ENCODE measurements at places on chromosomes 3 and 15.

DNA sequence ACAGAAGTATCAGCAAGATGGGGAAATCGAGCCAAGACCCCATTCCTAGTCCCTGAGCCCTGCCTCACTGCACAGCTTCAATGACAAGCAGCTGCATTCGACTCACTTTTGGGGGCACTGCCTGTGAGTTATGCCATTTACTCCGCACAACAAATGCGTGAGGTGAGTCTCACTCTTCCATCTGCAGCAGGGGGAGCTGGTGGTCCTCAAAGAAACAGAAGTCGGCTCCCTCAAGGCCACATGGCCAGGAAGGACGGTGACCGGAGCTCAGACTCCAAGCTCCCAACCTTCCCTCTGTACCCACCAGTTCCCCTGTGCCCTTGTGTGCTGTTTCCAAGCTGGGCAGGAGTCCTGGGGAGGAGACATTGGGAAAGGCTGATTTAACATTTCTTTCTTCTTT is 127.7 kb upstream of the IQSEC1 start:
- no peak for DNase-seq

DNA sequence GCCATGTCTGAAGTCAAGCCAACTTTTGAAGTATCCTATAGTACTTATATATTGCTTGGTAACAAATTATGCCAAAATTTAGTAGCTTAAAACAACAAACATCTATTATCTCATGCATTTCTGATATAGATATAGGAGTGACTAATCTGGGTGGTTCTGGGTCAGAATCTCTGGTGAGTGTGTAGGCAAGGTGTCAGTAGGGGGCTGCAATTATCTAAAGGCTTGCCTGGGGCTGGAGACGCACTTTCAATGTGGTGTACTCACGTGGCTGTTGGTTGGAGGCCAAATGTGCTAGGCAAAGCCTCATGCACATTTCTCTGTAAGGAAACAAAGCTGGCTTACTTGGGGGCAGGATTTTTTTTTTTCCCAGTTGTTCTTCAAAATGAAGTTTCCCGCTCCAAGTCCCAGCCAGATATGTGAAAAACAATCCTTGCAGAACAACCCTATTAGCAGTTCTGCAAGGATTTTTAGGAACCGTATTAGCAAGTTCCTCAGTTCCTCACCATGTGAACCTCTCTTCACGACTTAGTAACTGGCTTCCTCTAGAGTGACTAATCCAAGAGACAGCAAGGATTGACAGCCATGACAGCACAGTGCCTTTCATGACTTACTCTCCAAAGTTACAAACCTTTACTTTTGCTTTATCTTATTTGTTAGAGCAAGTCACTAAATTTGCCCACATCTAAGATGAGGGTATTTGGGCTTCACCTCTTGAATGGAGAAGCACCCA is 25.8 kb downstream of the GREM1 start:
- no peak for DNase-seq

DNA sequence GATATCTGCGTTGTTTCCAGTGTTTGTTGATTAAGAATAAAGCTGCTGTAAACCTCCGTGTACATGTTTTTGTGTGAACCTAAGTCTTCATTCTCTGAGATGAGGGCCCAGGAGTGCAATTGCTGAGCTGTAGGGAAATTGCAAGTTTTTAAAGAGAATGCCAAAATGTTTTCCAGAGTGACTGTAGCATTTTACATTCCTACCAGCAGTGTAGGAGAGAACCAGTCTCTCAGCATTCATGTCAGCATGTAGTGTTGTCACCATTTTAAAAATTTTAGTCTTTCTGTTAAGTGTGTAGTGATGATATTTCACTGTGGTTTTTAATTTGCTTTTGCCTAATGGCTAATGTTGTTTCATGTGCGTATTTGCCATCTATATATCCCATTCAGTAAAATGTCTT is 3.4 kb upstream of the MGLL start:
- no peak for DNase-seq

DNA sequence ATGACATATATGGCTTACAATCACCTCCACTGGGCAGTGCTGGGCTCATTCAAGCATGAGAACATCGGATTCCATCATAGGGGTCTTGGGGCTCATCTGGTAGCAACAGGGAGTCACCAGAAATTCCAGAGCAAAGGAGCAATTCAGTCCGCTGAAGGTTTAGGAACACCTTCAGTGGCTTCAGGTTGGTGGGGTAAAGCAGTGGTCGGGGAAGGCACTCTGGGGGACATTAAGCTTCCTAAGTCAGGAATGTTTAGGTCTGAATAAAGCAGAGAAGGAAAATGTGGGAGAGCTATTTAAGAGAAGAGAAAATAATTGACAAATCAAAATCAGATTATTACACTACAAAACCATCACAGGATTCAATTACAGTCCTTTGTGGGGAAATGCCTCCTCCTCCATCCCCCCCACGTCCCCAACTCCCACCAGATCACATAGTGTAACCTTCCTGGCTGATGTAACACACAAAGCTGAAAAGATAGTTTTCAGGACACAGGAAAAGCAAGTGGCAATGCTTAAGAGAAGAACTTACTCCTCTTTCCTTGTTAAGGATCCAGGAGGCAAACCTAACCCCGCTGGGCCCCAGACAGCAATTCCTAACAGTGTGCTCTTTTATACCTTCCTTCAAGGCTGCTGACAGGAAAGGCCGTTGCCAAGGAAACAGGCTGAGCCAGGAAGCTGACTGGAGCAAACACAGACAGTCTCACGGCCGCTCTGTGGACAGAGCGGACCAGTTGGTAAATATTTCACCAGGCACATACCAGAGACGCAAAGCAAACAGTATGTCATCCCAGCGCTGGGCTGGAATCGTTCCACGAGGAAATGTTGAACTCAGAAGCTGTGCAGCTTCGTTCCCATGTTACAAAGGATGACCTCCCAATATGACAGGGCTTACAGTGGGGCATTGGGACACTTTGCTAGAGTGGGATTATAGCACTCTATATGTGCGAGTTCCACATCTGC is 57.5 kb upstream of the LMCD1 start:
- DNase-seq: no peak

- DNase-seq: no peak
Observed at GRCh38 chr15:100112636-100113305, 229.0 kb downstream of the ADAMTS17 start.

GRCh38 chr3:186844908-186845307 is 2.4 kb downstream of the ADIPOQ start:
- no peak for DNase-seq

DNA sequence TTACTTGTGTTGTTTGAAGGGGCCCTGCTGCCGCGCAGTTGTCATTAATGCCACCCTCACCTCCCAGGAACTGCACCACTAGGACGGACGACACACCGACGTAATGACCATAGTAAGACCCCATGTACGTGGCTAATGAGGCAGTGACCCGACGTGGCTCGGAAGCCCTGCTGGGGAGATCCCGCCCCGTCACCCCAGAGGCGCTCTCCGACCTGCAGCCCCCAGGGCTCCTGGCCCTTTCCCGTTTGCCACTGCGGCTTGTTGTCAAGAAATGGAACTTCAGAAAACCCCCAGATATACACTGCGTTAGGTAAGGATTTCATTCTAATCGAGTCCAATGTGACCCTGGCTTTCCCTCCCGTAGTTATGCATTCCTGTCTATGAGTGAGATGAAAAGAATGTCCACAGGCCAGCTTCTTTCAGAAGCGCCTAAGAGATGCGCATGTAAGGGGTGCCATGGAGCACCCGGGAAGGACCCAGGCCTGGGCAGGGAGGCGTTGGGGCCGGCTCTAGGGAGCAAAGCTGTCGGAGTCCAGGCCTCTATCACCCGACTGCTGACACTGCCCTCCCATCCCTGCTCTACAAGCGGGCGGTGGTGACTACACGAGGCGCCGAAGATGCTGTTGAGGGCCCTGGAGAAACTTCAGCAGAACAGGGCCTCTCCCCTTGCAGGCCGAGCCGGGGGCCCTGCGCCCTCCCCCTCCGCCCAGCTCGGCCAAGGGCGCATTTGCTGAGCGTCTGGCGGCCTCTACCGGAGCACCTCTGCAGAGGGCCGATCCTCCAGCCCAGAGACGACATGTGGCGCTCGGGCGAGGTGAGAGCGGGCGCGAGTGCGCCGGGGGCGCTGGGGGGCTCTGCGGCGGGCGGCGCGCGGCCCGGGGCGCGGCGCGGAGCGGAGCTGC is at the start of gene GABRA5:
GABRA5 (plus strand) TSS at position 765 of the 902 bp plus-strand sequence. CDS start 2,187 bp downstream, outside the sequence.
- DNase-seq: no peak

- no peak for DNase-seq
Observed at GRCh38 chr15:28273468-28273867, 48.5 kb downstream of the HERC2 start.

DNA sequence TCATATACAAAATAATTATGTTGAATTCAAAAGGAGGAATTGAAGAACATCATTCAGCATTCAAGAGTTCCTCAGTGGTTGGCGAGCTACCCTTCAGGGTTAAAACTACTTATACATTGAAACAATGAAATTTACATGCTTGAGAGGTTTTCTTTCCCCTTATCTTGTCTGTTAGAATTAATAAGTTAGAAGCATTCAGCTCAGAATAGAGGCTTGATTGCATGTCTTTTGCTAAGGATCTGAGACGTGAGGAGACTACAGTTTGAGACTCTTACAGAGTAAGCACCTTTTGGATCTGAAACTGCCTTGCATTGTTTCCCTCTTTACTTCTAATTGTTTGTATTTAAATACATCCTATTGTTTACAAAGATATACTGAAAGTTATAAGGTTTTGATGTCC is 157.6 kb downstream of the NSUN3 start:
- DNase-seq: no peak

DNA sequence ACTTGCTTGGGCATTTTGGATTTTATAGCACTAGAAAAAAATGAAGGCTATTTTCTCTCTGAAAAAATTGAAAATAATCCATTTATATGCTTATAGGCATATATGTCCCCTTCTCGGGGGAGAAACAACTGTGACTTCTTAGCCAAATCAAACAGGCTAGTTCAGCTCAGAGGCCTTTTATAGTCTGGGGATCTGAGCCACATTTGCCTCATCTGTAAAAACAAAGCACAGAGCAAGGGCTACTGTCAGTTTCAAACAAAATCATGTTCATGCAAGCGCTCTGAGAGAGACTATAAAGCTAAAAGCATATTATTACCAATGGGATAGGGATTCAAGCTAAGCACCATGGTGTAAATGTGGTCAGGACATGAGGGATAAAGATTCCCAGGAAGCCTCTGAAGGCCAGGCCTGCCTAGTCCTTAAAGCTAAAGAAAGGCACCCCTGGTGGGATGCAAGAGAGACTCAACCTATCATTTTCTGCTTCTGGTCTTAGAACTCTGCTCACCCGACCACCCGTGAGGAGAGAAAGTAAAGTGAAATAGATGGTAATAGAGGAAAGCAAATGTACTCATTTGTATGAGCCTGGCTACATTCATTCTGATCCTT is 51.0 kb upstream of the IL12A start:
- DNase-seq: no peak

GRCh38 chr15:68426116-68426515 is 5.8 kb downstream of the ITGA11 start:
- DNase-seq: no peak

DNA sequence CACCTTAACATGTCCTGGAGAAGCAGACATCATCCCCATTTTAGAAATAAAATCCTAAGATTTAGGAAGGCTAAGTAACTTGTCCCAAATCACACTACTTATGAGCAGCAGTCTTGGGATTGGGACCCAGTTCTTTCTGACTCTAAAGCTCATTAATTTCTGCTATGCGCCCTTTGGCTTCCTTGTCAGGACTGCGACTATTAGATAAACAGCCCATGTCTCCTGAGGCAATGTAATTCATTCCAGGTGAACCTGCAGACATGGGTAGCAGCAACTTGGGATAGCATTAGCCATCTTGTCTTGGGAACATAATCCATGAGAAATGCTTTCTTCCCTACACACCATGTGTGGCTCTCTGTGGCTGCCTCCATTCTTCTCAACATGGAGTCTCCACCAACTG is 32.3 kb upstream of the FBN1 start:
- DNase-seq: no peak

- DNase-seq: no peak
Observed at GRCh38 chr15:56948000-56948763, 29.7 kb downstream of the TCF12 start.

DNA sequence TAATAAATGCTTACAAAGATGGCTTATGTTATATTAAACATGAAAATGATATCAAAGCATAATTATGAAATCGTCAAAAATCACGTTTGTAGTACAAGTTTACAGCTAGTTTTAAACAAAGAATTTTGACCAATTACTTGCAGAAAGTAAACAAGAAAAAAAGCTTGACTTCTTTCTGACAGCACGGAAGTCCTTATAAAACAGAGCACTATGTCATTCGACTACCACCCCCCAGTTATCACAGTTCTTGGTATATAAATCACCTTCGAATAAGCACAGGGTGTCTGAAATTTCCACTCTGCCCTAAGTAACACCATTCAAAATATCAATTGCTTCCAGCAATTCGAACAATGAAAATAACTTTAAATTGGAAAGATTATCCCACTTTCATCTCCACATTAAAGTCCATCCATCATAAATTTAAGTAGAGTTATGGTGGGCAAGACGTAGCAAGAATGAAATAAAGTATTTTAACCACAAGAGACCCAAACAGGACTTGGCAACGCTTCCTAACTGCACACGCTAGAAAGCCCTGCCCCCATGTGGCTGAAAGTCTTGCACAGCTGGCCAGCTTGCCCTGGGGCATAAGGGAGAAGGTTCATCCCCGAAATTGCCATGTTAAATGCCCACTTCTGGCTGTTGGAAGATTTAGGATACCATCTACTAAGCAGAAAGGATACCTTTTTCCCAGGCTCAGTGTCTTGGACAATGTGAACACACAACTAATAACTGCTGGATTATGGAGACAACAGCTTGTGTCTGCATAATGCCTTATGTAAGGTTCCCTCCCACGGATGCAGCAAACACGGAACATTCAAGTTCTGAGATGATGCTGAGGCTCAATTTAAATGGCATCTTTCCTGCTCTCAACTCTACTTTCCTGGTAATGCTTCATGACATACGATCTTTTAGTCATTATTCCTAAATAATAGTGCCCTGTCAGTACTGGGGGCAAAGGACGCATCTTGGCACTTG is 116.4 kb upstream of the TJP1 start:
- DNase-seq: no peak

DNA sequence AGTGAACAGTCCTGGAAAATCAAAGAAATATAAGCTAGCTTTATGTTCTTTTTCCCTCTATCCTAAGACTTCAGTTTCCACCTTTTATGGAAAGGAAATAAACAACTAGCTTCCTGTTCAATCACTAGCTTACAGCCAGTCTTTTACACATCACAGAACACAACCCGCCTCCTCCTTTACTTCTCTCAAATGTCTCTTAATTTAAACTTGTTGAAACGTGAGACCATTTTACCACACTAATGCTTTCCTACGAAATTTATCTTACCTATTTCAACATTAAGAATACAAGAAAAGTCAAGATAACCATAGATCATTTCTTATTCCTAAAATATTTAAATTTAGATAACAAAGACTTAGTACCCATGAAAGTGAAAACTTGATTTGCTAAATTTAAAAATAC is 6.2 kb downstream of the PRTG start:
- DNase-seq: no peak

GRCh38 chr15:69625328-69625727 is 172.7 kb downstream of the RPLP1 start:
- no peak for DNase-seq

- DNase-seq: no peak
Observed at GRCh38 chr3:149421764-149422163, 44.3 kb upstream of the TM4SF1 start.
